ENCODE measurements at places on chromosomes 5 and 9.

GRCh38 chr9:16869131-16869881, 1.2 kb downstream of the BNC2 start:
- peak; percentile 30 for DNase-seq

DNA sequence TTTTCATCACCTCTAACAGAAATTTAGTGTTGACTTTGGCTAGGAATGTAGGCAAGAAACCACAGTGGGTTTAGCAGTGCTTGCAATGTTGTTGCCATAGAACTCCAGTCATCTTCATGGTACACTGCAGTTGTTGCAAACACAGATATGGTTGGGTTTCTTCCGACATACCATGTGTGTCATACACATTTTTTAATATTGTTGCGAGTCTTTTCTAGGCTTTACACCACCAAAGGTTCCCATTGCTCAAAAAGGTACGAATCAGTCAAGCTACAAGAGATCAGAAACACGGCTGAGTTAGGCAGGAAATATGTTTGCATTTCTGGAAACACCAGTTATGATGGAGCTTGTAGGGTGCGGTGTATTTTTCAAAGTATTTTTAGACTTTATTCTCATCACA, 172.4 kb downstream of the SYK start:
- no peak for DNase-seq

- DNase-seq: no peak
These were observed 6.3 kb downstream of the SEC16A start for GRCh38 chr9:136476369-136477150.

- DNase-seq: peak; percentile 86
These were observed 266.4 kb upstream of the ZNF608 start for GRCh38 chr5:125012727-125013451.

- no peak for DNase-seq
These were observed 28.8 kb downstream of the GARNL3 start for GRCh38 chr9:127293328-127293727.

- DNase-seq: no peak
These were observed 84.4 kb upstream of the SLC28A3 start for GRCh38 chr9:84424931-84425330.

Data from kidney tubule cell (primary cell).